ENCODE measurements at places on chromosomes 13 and 19.

DNA sequence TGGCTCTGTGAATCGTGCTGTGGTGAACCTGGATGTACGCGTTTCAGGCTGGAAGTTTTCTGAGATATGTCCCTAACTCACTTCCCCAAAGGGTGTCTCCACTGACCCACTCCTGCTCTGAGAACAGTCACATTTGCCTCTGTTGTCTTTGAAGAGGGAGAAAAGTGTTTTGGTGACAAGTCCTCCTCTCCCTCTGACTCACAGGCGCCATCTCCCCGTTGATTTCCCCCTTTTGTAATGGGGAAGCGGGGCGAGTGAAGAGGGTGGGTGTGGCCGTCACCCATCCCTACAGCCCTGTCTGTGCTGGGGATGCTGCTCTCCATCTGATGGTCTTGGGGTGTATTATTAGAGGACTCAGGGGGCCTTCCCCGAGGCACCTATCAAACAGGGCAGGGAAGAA lies 9.6 kb downstream of the APC2 start:
- no peak for DNase-seq

DNA sequence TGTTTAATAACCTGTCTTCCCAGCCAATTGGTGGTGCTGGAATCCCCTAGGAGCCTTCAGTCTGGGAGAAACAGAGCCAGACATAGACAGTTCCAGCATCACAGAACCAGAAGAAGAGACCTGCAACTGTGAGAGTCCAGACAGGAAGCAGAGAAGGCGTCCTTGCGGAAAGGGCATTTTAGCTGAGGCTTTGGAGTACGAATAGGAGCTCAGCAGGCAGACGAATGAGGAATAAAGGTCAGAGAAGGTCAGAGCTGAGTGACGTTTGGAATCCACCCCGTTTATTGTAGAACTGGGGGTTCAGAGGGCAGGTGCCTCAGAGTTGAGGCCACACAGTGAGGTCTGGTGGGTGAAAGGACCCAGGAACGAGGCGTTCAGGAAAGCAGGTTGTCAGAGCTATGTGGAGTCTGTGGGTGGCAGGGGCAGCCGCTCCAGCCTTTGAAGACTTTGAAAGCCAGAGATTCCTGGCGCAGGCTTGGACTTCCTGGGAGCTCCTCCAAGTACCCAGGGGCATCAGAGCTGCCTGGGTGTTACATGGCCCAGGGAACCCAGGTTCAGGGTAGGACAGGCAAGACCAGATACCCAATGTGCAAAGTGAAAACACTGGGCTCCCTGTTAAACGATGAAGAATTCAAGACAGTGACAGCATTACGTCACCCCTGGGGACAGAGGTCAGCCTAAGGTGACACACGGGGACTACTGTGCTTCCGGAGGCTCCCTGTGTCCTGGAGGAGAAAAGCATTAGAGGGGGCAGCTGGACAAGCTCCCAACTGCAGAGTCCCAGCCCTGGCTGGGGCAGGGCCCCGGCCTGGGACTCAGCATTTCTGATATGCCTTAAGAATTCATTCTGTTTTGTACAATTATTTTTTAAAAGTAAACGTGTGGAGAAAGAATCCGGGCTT lies 5.5 kb downstream of the ARRDC2 start:
- no peak for DNase-seq

DNA sequence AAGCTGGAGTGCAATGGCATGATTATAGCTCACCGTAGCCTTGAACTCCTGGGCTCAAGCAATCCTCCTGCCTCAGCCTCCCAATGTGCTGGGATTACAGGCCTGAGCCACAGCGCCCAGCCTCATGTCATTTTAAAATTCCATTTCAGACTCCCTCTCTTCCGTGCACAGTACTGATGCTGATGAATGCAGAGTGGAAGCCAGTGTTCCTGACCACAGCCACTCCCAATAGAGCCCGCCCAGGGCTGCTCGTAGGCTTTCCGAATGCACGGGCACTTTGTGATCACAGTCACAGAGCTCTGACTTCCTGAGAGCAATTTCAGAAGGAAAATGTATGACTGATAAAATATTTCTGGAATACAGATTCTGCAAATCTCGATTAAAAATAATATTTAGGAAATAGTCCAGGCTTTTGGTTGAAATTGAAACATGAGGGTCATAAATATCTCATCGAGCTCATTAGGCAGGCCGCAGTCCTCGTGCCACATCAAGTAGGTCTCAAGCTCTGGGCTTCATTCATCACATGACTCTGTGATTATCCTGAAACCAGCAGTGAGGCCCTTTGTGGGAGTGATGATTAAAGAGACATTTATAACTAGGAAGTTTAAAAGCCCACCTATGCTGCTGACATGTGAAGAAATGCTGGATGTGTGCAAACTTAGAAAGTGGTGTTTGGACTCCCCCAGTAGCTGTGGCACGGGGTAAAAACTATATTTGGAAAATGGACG lies 38.9 kb upstream of the AMER2 start:
- DNase-seq = no peak

GRCh38 chr19:30663611-30664174 lies 291.5 kb downstream of the ZNF536 start:
- no peak for DNase-seq

Data from NCI-H774 (cell line).